Activated CD4-positive, alpha-beta T cell treated with anti-CD3 and anti-CD28 coated beads, Interleukin-2, amount 10 ng/mL, durations not matched to agents 7 days and 5 days (primary cell): ENCODE measurements at places on chromosomes 6 and 20. TPM values are rescaled to one million over a fixed set of nuclear protein-coding genes. Genes with fewer than 3 reads are reported as not detected.

The DLL1 gene
- 0.55 TPM for total RNA-seq

The SEL1L2 gene
- total RNA-seq, result not detected

GRCh38 chr6:21501815-21502214 is 91.7 kb upstream of the SOX4 start:
- DNase-seq, result no peak

DNA sequence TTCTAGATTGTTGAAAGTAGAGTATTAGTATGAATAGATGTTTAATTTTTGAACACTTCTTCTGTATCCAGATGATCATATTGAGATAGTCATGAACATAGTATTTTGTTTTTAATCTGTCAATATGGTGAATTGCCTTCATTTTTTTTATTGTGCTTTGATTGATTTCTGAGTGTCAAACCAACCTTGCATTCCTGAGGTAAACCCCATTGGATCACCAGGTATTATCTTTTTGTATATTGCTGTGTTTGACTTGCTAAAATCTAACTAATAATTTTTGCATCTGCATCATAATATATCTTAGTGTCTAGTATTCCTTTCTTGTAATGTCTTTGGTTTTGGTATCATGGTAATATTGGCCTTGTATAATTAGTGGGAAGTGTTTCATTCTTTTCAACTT is 25.5 kb downstream of the SERPINB1 start:
- DNase-seq, result no peak

DNA sequence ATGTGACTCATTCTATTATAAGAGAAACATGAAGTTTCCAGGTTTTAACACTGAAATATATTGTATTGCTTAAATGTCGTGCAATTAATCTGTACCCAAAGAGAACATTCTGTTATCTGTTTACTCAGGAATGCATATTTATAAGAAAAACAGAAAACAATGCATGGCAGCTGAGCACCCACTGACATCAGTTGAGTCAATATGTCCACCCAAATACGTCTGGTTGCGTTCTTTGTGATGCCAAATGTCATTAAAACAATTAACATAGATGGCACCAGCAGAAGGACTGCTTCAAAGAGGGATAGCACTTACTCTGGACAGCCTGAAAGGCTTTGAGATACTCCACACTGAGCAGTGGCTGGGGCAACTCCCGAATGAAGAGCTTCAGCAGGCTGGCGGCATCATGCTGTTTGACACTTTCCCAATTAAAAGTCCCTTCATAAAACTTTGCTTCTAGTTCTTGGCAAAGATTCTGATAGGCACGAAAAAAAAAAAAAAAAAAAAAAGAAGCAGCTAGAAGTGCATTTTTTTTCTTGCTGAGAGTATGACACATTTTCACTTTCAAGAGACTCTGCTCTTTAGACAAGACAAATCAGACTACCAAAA is 102.3 kb downstream of the ARHGAP18 start:
- no peak for DNase-seq

DNA sequence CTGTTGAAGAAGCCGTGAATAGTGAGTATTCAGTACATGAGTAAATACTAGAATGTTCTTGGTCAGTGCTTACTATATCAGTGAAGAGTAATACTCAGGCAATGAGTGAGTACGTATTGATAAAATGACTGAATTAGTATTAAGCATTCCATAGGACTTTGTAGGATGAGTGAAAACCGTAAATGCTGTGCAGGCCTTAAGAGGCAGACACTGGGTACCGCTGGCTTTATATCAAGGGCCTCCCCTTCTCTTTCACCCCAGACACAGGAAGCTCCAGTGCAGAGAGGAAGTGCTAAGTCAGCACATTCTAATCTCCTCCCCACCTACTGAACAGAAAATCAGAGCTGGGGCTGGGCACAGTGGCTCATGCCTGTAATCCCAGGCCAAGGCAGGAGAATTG is 24.2 kb downstream of the POFUT1 start:
- DNase-seq, result peak; percentile 59
